ENCODE measurements at places on chromosomes 3 and 15.

DNA sequence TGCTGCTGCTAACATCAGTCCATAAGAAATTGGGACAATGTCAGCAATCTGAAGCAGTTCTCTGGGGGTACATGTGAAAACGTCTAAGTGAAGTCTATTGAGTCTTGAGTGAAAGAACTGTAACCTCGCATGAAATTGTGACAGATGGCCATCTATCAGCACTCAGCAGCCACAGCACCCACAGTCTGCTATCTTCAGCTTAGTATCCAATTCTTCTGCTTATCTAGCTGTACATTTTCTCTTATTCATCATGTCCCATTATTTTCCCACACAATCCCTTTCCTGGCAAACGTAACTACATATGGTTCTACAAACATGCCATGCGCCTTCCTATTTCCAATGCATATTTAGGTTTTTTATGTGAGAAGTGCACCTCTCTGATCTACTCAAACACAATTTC lies 629.7 kb downstream of the NTRK3 start:
- DNase-seq = no peak
- H3K4me3 ChIP-seq = no peak overlapping the region
- H3K27ac ChIP-seq = no peak overlapping the region
- no peaks in the 10 kb centered on the region for H3K4me1 ChIP-seq

DNA sequence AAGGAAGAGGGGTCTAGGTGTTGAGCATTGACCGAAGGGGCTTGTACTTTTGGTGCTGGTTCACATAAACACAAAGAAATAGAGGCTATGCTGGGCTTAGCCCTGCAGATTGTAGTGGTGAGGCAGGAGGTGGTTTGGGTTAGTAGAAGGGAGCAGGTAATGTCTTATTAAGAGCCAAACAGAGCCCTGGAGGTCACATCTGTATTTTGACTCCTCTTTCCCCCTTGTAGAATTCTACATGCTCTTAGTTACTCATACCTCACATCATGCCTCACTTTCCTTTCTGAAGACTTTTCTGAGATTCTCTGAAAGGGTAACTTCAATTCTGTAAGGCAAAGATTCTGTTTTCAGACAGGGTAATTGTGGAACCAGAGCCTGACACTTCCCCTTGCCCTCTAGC lies 16.1 kb upstream of the ZNF80 start:
- no peak for DNase-seq
- no peak overlapping the region for H3K27ac ChIP-seq
- H3K4me3 ChIP-seq = no peak overlapping the region
- no peaks in the 10 kb centered on the region for H3K4me1 ChIP-seq
- no peaks in the 10 kb centered on the region for H3K36me3 ChIP-seq

DNA sequence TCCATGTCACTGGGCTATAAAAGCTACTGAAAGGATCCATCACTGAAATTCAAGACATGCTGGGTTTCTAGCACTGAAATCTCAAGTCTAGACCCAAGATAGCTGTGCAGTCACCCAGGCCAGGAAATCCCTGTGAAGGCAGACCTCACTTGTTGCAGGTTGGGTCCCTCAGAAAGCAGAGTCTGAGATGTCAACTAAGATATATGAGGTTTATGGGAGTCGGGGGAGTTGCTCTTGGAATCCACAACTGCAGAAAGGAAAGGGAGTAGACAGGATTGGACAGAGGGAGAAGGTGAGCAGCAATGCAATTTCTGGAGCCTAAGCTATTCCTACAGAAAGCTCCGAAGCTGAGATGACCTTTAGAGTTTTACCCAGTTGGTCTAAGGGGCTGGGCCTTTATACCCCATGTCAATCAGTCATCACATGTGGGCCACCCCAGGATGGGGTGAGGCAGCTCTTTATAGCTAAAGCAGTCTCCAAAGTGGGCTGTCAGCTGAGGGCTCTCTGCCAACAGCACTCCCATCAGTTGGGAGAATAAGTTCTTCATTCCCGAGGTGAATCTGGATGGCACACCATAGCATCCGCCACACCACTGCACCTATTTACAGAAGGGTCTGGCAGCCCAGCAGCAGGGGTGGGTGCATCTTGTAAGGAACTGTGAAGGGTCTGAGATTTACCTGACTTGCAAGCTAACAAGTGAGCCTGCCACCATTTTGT lies 52.3 kb upstream of the ACVR2B start:
- no peak for DNase-seq
- no peaks in the 10 kb centered on the region for H3K27me3 ChIP-seq
- no peaks in the 10 kb centered on the region for H3K4me1 ChIP-seq
- peaks cover 4% of the 10 kb centered on the region for H3K36me3 ChIP-seq

DNA sequence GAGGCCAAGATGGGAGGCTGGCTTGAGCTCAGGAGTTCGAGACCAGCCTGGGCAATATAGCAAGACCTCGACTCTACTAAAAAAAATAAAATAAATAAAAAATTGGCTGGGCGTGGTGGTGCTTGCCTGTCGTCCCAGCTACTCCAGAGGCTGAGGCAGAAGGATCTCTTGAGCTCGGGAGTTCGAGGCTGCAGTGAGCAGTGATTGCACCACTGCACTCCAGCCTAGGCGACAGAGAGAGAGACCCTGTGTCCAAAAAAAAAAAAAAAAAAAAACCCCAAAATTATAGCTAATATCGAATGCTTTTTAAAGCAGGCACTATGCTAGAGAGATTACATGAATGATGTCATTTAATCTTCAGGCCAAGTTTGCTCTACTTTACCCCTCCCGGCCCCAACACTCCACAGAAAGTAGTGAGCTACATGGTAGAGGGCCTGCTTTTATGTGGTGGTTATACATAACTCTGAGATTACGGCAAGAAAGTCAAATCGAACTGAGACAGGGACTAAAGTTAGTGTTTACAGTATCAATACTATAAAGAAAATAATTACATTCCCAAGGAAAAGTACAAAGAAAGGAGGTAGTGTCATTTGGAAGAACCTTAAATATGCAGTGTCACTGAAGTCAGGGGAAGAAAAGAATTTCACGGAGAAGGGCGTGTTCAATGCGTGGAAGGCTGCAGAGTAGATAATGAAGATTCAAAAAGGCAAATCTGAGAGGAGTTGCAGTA lies 1.1 kb downstream of the ADPGK start:
- H3K4me3 ChIP-seq = peak overlapping the region; percentile 97
- no peak overlapping the region for H3K27ac ChIP-seq
- peaks cover 3% of the 10 kb centered on the region for H3K36me3 ChIP-seq
- H3K4me1 ChIP-seq = peaks cover 6% of the 10 kb centered on the region

DNA sequence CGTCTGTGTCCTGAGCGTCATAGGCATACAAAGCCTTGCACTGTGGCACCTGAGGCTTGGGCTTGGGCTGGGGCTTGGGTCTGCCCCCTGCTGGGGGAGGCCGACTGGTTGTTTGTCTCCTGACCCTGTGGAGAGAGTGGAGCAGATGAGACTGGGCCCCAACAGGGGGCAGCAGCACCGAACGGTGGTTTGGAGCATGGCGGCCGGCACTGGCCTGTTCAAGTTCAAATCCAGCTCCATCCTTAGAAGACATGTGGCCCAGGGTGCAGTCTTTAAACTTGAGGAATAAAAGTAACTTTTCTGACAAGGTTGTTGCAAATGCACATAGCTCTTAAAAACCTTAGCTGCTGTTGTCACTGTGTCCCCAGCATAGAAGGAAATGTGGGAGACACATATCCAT lies 33.3 kb downstream of the CCNB2 start:
- H3K27me3 ChIP-seq = no peaks in the 10 kb centered on the region
- peaks cover 37% of the 10 kb centered on the region for H3K36me3 ChIP-seq
- DNase-seq = peak; percentile 45
- no peaks in the 10 kb centered on the region for H3K4me1 ChIP-seq
- H3K4me3 ChIP-seq = no peak overlapping the region
- no peak overlapping the region for H3K27ac ChIP-seq

- no peak overlapping the region for H3K4me3 ChIP-seq
- peaks cover 4% of the 10 kb centered on the region for H3K36me3 ChIP-seq
- peaks cover 18% of the 10 kb centered on the region for H3K4me1 ChIP-seq
- H3K27me3 ChIP-seq = no peaks in the 10 kb centered on the region
Measured at GRCh38 chr3:187737006-187737367, 8.3 kb downstream of the BCL6 start.

DNA sequence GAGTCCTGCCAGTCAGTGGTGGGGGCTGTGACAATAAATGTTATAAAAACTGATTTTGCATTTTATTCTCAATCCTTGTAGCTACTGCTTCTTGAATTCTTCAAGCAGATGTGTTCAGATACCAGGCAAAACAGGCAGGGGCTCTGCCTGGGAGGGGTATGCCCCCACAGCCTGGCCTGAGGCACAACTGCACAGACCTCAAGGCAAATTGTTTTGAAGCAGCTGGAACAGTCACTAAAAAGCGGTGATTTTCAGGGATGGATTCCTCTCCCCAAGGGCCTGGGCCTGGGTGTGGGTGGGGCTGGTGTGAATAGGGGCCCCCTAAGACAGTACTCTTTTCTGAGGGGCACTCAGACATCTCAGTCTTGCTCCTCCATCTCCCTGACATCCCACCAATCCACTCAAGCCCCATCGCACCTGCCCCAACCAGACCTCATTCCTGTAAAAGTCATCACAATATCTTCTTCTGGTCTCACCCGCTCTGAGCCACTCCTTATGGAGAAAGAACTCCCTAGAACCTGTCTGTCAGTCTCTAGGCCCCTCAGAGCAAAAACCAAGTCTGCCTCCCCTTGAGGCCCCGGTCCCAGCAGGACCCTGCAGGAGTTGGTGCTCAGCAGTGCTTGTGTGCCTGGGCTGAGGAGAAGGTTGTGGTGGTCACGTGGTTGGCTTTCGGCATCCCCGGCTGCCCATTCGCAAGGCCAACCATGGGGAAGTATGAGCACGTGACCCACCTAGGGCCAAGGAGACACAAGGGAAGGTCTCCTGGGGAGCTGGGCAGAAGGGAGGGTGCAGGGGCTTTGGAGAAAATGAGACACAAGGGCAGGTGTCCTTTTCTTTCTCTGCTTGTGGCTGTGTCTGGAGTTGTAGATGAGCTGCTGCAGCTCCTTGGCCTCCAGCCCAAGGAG lies 2.9 kb upstream of the PSTPIP1 start:
- H3K4me3 ChIP-seq = no peak overlapping the region
- H3K4me1 ChIP-seq = no peaks in the 10 kb centered on the region
- no peak for DNase-seq
- H3K36me3 ChIP-seq = no peaks in the 10 kb centered on the region
- no peaks in the 10 kb centered on the region for H3K27me3 ChIP-seq

DNA sequence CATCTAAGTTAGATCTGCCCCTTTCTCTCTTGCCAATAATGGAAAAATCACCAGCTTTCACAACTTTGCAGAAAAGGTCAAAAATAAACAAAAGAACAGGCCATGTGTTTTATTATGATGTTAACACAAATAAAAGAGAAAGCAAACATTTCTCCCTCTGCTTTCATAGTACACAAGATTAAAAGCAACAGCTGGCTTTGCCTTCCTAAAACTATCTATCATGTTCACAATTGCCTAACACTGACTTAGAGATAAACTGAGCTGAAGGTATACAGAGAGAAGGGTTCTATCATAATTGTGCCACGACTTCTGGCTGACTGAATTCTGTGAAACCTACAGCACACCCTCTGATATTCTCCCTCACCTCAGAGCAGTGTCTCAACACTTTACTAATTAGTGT lies 29.4 kb downstream of the AADAC start:
- H3K4me1 ChIP-seq = no peaks in the 10 kb centered on the region
- H3K36me3 ChIP-seq = no peaks in the 10 kb centered on the region
- no peaks in the 10 kb centered on the region for H3K27me3 ChIP-seq

- H3K4me1 ChIP-seq = peaks cover 8% of the 10 kb centered on the region
- no peaks in the 10 kb centered on the region for H3K36me3 ChIP-seq
- no peak overlapping the region for H3K4me3 ChIP-seq
- no peaks in the 10 kb centered on the region for H3K27me3 ChIP-seq
Measured at GRCh38 chr15:63448266-63448665, 56.1 kb upstream of the USP3 start.

GRCh38 chr3:124451630-124452317 lies 278.5 kb upstream of the UMPS start:
- no peak for DNase-seq
- no peak overlapping the region for H3K27ac ChIP-seq

GRCh38 chr15:36347272-36347858 lies 232.1 kb upstream of the CDIN1 start:
- no peak for DNase-seq
- no peaks in the 10 kb centered on the region for H3K27me3 ChIP-seq
- H3K4me1 ChIP-seq = no peaks in the 10 kb centered on the region
- H3K4me3 ChIP-seq = no peak overlapping the region
- H3K36me3 ChIP-seq = no peaks in the 10 kb centered on the region
- H3K27ac ChIP-seq = no peak overlapping the region

DNA sequence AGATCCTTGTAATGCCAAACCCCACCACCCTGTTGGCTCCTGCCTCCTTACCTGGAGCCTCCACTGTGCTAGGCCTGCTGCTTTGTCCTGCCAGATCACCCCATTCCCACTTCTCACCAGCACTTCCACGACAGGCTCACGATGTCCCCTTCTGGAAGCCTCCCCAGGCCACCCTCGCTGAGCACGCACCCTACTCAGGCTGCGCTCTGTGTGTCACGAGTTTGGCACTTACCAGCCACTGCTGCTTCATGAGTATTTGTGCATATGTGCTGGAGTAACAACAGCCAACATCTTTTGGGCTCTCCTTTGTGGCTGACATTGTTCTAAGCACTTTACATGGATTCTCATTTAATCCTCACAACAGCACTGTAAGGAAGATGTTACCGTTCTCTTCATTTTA lies 58.1 kb downstream of the PDIA5 start:
- no peak for DNase-seq
- H3K4me1 ChIP-seq = peaks cover 9% of the 10 kb centered on the region
- peaks cover 51% of the 10 kb centered on the region for H3K36me3 ChIP-seq

- no peaks in the 10 kb centered on the region for H3K27me3 ChIP-seq
- DNase-seq = no peak
- no peak overlapping the region for H3K4me3 ChIP-seq
Measured at GRCh38 chr3:88744896-88745295, 362.5 kb upstream of the EPHA3 start.

- H3K4me1 ChIP-seq = peaks cover 3% of the 10 kb centered on the region
- DNase-seq = no peak
- H3K27me3 ChIP-seq = no peaks in the 10 kb centered on the region
Measured at GRCh38 chr3:24734019-24734418, 239.4 kb upstream of the THRB start.

DNA sequence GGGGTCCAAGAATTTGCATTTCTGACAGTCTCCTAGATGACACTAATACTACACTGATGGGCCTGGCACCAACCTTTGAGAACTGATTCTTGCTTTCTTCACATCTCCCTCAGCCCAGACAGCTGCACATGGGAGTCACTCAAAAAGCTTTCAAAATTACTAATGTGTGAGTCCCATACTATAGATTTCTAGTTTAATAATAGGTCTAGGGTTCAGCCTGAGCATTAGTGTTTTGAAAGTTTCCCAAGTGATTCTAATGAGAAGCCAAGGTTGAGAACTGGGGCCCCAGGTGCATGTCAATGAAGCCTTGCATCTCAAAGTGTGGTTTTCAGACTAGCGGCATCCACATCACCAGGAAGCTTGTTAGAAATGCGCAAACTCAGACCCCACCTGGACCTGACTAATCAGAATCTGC lies 159.9 kb upstream of the CMC1 start:
- no peak overlapping the region for H3K27ac ChIP-seq
- H3K4me3 ChIP-seq = no peak overlapping the region
- no peak for DNase-seq
- no peaks in the 10 kb centered on the region for H3K36me3 ChIP-seq
